Cortex of kidney (tissue), 1 donor: ENCODE measurements at places on chromosomes 16 and 17.

DNA sequence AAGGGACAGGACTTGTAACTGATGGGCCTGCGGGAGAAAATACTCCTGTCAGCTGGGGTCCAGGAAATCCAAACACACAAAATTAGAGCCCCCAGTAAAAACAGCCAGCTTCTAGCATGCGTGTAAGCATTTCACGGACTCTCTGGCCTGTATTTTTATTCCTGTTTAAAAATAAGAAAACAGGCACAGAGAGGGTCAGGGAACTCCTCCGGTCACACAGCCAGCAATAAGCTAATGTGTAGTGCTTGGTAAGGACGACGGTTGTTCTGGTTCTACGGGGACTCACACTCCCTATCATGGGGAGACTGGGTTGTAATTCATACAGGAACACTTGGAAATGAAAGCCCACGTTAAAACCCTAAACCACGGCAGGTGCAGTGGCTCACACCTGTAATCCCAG lies 1.5 kb upstream of the TCF25 start:
- no peak for DNase-seq

DNA sequence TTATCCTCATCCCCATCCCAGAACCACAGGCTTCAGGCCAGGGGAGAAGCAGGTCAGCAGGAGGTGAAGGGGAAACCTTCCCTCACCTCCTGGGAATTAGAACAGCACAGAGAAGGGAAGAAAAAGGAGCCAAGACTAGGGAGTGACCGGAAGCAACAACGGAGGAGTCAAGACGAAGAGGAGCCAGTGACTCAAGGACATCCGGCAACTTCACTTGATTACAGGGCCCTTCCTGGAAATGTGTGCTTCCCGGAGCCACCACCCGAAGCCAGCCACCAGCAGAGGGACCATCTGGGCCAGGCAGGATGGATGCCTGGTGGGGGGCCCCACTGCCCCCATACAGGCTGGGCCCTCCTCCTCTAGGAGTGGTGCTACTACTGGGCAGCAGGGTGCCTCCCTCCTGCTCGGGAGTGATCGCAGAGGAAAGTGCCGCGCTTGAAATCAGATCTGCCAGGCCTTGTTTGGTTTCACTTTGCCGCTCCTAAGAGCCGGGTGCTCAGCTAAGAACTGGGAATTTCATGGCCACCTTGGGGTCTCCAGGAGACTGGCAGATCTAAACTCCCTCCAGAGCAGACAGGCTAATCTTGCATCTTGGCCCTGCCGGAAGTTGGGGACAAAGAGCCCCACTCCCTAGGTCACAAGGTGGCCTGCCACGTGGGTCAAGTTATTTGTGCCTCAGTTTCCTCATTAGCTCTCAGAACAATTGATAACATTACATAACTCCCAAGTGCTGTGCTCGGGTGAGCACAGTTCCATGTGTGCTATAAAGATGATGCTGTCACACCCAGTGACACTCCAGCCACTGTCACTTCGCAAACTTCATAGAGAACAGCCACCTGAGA lies 6.6 kb downstream of the CDC42EP4 start:
- no peak for DNase-seq

DNA sequence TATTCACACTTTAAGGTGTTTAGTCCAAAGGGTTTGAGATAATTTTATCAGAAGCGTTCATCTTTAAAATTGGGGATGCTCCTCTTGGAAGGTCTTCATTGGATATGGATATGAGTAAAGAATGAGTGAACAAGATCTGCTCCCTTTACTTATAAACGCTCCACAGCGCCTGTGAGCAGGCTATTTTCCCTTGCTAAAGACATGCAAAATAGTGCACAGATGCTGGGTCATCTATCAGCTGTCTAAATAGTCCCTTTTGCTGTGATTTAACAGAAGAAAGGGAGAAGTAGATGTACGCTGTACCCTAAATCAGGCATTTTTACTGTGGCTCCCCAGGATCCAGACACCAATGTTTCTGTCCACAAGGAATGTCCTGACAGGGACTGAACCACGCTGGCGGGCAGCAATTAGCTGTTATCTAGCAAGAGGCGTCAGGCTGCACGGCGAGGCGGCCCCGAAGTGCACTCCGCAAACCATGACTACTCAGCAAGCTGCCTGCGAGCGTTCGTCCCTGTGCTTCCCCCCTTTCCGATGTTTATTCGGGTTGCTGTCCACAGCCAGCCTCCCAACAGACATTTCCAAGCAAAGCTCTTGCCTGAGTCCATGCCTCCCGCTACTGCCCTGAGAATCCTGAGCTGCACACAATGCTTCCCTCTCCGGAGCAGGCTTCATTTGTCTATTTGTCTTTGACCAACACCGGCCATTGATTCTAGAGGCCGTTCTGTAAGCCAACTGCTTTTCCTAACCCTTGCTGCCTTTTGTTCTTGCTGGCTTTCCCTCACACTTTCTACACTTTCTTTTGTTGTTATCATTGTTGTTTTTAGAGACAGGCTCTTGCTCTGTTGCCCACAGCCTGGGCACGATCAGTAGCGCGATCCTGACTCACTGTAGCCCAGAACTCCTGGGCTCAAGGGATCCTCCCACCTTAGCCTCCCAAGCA lies 55.7 kb upstream of the CNEP1R1 start:
- DNase-seq = no peak

- DNase-seq = no peak
Observed at GRCh38 chr16:89084814-89085612, 8.6 kb upstream of the ACSF3 start.

- DNase-seq = no peak
Observed at GRCh38 chr16:46836534-46837530, 5.9 kb upstream of the C16orf87 start.

- DNase-seq = no peak
Observed at GRCh38 chr16:71600822-71601221, 23.9 kb upstream of the TAT start.

GRCh38 chr17:74276051-74276476 lies 2.0 kb downstream of the DNAI2 start:
- DNase-seq = no peak

DNA sequence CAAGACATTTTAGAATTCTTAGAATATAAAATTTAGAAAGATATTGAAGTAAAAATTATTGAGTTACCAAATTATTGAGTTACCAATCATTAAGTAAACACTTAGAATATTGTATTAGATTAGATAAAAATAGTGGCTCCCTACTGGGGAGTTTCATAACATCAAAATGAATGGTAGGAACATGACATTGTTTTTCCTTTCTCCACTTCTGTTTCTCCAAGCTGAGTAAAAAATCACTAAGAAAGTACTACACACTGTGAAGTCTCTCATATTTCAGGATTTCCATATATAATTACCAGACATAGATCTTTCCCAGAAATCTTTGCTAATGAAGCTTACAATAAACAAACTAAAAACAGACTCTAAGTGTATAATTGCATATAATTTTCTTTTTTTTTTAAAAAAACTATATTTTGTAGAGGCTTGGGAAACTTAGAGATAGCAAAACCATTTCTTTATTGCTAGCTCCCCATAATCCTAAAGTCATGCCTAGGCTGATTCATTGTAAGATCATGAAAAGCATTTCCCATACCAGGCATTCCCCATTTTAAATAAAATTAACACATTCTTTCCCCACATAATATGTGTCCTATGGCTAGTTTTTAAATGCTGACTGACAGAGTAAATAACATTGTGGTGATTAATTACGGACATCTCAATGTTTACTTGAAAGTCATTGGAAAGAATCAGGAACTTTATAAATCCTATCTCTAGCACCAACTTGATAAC lies 1408.7 kb upstream of the GOT2 start:
- DNase-seq = no peak

GRCh38 chr16:89971495-89972243 lies 23.1 kb downstream of the DEF8 start:
- no peak for DNase-seq

DNA sequence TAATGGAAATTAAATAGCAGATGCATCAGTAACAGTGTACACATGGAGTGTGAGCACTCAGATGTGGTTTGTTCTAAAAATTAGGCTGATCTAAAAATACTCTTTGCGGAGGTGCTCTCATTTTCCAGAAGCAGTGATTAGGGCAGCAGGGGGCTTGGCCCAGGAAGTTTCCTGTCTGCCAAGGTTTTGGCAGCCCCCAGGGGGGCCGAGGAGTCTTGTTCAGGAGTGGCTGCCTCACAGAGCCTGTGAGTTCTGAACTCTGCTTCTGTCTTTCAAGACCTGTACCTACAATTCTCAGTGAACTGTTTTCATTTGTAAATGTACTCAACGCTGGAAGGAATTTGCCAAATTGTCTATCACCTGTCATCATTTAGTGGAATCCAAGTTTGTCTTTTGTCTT lies 388.4 kb upstream of the CDH11 start:
- DNase-seq = no peak

- no peak for DNase-seq
Observed at GRCh38 chr16:56888806-56889205, 23.8 kb downstream of the SLC12A3 start.

GRCh38 chr17:30321314-30321713 lies 12.5 kb downstream of the TMIGD1 start:
- no peak for DNase-seq
